Endothelial cell (in vitro differentiated cells): ENCODE measurements at places on chromosomes 2 and 18. TPM values are rescaled to one million over a fixed set of nuclear protein-coding genes. Genes with fewer than 3 reads are reported as not detected.

Gene DSG4
- not detected for total RNA-seq

Gene CCDC141
- total RNA-seq: 0.67 TPM

Gene SCRN3
- total RNA-seq: 21.1 TPM

Gene CDH20
- total RNA-seq: not detected

Gene SPAG16
- total RNA-seq: 14.4 TPM

Gene SELENOI
- 28.2 TPM for total RNA-seq

Gene TRIM54
- not detected for total RNA-seq

GRCh38 chr18:78740876-78741275 lies 238.7 kb upstream of the SALL3 start:
- peaks cover 15% of the 10 kb centered on the region for H3K27me3 ChIP-seq
- H3K4me1 ChIP-seq: no peaks in the 10 kb centered on the region
- peaks cover 33% of the 10 kb centered on the region for H3K36me3 ChIP-seq
- DNase-seq: no peak

- no peak for DNase-seq
- H3K27ac ChIP-seq: no peak overlapping the region
- no peaks in the 10 kb centered on the region for H3K36me3 ChIP-seq
- no peak overlapping the region for H3K4me3 ChIP-seq
- H3K27me3 ChIP-seq: peaks cover 1% of the 10 kb centered on the region
Measured at GRCh38 chr18:8983195-8983594, 119.3 kb upstream of the NDUFV2 start.

DNA sequence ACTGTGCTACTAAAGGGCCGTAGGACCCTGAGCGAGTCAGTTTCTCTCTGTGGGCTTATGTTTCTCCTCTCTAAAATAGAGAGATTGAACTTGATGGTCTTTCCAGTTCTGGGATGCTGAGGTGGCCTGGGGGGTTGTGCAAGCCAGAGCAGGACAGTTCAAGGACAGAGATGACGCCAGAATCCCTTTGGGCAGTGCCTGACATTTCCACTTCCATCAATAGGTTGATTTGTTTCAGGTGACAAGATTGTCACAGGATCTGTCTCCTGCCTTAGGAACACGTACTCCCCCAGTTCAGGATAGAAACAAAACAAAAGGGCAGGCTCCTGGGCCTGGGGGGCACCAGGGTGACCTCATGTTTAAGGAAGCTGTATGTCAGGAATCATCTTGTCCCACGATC lies 82.0 kb downstream of the XDH start:
- DNase-seq: no peak
- H3K27me3 ChIP-seq: no peaks in the 10 kb centered on the region
- no peak overlapping the region for H3K4me3 ChIP-seq
- no peak overlapping the region for H3K27ac ChIP-seq
- peaks cover 11% of the 10 kb centered on the region for H3K4me1 ChIP-seq

- H3K27me3 ChIP-seq: peaks cover 9% of the 10 kb centered on the region
- no peak overlapping the region for H3K27ac ChIP-seq
- H3K4me1 ChIP-seq: no peaks in the 10 kb centered on the region
- no peak overlapping the region for H3K4me3 ChIP-seq
Measured at GRCh38 chr2:3146772-3147650, 230.6 kb downstream of the EIPR1 start.

GRCh38 chr2:118309946-118310680 lies 221.8 kb downstream of the INSIG2 start:
- peak overlapping the region; percentile 88 for H3K27ac ChIP-seq
- H3K36me3 ChIP-seq: no peaks in the 10 kb centered on the region
- H3K4me1 ChIP-seq: no peaks in the 10 kb centered on the region
- peak; percentile 53 for DNase-seq

GRCh38 chr2:219362524-219363164 lies 25.1 kb downstream of the DNPEP start:
- H3K36me3 ChIP-seq: no peaks in the 10 kb centered on the region
- no peaks in the 10 kb centered on the region for H3K4me1 ChIP-seq
- peaks cover 8% of the 10 kb centered on the region for H3K27me3 ChIP-seq
- no peak overlapping the region for H3K4me3 ChIP-seq
- no peak overlapping the region for H3K27ac ChIP-seq
- no peak for DNase-seq

DNA sequence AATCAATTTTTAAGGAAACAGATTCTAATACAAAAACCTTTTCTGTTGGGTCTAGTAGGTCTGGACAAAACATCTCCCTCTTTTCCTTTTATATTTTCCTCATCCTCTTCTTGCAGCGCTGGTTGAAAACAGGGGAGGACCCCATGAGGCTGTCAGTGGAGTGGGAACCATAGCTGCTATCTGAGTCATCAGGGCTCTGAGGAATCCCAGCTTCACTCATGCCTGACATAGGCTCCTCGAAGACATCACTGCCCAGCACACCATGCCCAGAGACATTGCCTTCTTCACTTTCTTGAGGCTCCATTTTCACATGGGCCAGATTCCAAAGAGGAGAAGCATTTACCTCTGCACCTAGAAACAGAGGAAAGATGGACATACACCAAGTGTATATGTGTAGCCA lies 10.0 kb downstream of the SUPT7L start:
- no peaks in the 10 kb centered on the region for H3K27me3 ChIP-seq
- no peak overlapping the region for H3K4me3 ChIP-seq
- peaks cover 42% of the 10 kb centered on the region for H3K36me3 ChIP-seq
- H3K4me1 ChIP-seq: peaks cover 5% of the 10 kb centered on the region

- H3K4me1 ChIP-seq: no peaks in the 10 kb centered on the region
- no peak overlapping the region for H3K4me3 ChIP-seq
- H3K27ac ChIP-seq: no peak overlapping the region
Measured at GRCh38 chr2:180203972-180204371, 196.9 kb upstream of the CWC22 start.

DNA sequence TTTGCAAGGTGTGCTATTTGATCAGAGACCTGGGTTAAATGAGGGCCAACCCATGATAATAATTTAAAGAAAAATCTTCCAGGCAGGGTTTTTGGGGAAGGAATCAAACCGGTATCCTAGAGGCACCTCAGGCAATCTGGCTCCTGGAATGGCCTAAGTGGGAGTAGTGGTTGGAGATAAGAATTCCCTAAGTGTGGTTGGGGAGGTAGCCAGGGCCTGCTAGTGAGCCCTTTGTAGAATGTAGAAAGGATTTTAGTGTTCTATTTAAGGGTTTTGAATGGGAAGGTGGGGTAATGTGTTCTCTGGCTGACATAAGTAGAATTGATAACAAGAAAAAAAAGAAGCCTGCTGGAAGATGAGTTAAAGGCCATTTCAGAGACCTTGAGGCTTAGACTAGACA lies 422.2 kb downstream of the XIRP2 start:
- DNase-seq: no peak
- H3K36me3 ChIP-seq: no peaks in the 10 kb centered on the region
- H3K4me3 ChIP-seq: no peak overlapping the region
- peaks cover 20% of the 10 kb centered on the region for H3K4me1 ChIP-seq

- H3K4me3 ChIP-seq: no peak overlapping the region
- H3K27ac ChIP-seq: no peak overlapping the region
- H3K36me3 ChIP-seq: no peaks in the 10 kb centered on the region
- H3K27me3 ChIP-seq: peaks cover 2% of the 10 kb centered on the region
- DNase-seq: no peak
Measured at GRCh38 chr2:239583879-239584859, 183.3 kb upstream of the HDAC4 start.

- peaks cover 2% of the 10 kb centered on the region for H3K27me3 ChIP-seq
- no peaks in the 10 kb centered on the region for H3K36me3 ChIP-seq
- H3K4me1 ChIP-seq: peaks cover 13% of the 10 kb centered on the region
- no peak overlapping the region for H3K27ac ChIP-seq
- DNase-seq: no peak
Measured at GRCh38 chr2:102826904-102827303, 65.1 kb downstream of the TMEM182 start.

GRCh38 chr2:98935111-98935770 lies 784 bp downstream of the CRACDL start:
- DNase-seq: no peak
- H3K27ac ChIP-seq: no peak overlapping the region
- peak overlapping the region; percentile 68 for H3K4me3 ChIP-seq
- peaks cover 5% of the 10 kb centered on the region for H3K36me3 ChIP-seq
- peaks cover 10% of the 10 kb centered on the region for H3K27me3 ChIP-seq

- H3K4me3 ChIP-seq: no peak overlapping the region
- peaks cover 6% of the 10 kb centered on the region for H3K36me3 ChIP-seq
- no peak overlapping the region for H3K27ac ChIP-seq
- H3K27me3 ChIP-seq: peaks cover 3% of the 10 kb centered on the region
- DNase-seq: no peak
Measured at GRCh38 chr2:96359310-96359709, 23.7 kb downstream of the NCAPH start.

DNA sequence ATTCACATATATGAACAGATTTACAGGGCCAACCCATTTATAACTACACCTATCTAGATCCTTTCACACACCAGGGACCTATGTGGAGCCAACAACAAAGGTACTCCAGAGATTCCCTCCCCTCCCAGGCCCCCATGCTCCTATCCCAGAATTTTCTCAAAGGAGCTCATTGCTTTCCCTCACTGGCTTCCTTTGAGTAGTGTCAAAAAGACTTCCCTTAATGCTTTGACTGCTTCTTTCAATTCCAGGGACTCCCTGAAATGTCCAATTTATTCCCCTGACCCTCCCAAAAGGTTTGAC lies 46.6 kb downstream of the IKZF2 start:
- DNase-seq: no peak
- no peaks in the 10 kb centered on the region for H3K36me3 ChIP-seq
- H3K4me1 ChIP-seq: peaks cover 6% of the 10 kb centered on the region

- H3K4me3 ChIP-seq: no peak overlapping the region
- H3K27ac ChIP-seq: no peak overlapping the region
- H3K36me3 ChIP-seq: no peaks in the 10 kb centered on the region
- H3K4me1 ChIP-seq: no peaks in the 10 kb centered on the region
- DNase-seq: no peak
Measured at GRCh38 chr2:22076454-22076853, 952.7 kb downstream of the TDRD15 start.

GRCh38 chr18:22613058-22613690 lies 195.5 kb upstream of the CTAGE1 start:
- H3K36me3 ChIP-seq: no peaks in the 10 kb centered on the region
- H3K27me3 ChIP-seq: peaks cover 1% of the 10 kb centered on the region
- H3K27ac ChIP-seq: no peak overlapping the region
- no peaks in the 10 kb centered on the region for H3K4me1 ChIP-seq
- no peak for DNase-seq
- no peak overlapping the region for H3K4me3 ChIP-seq

- no peaks in the 10 kb centered on the region for H3K27me3 ChIP-seq
- no peak overlapping the region for H3K4me3 ChIP-seq
- DNase-seq: no peak
- no peaks in the 10 kb centered on the region for H3K36me3 ChIP-seq
Measured at GRCh38 chr2:238567996-238568395, 141.3 kb downstream of the ASB1 start.
